ENCODE measurements at places on chromosomes 7 and 10.

- no peak for DNase-seq
Measured at GRCh38 chr10:113026679-113027078, 76.6 kb downstream of the TCF7L2 start.

- no peak for DNase-seq
Measured at GRCh38 chr10:124349996-124350280, 68.8 kb downstream of the OAT start.

GRCh38 chr10:63534723-63535122, 13.5 kb downstream of the REEP3 start:
- DNase-seq: no peak

GRCh38 chr10:33776419-33777070, 442.1 kb upstream of the NRP1 start:
- DNase-seq: no peak

GRCh38 chr7:77459311-77459726, 43.2 kb upstream of the GSAP start:
- DNase-seq: no peak

DNA sequence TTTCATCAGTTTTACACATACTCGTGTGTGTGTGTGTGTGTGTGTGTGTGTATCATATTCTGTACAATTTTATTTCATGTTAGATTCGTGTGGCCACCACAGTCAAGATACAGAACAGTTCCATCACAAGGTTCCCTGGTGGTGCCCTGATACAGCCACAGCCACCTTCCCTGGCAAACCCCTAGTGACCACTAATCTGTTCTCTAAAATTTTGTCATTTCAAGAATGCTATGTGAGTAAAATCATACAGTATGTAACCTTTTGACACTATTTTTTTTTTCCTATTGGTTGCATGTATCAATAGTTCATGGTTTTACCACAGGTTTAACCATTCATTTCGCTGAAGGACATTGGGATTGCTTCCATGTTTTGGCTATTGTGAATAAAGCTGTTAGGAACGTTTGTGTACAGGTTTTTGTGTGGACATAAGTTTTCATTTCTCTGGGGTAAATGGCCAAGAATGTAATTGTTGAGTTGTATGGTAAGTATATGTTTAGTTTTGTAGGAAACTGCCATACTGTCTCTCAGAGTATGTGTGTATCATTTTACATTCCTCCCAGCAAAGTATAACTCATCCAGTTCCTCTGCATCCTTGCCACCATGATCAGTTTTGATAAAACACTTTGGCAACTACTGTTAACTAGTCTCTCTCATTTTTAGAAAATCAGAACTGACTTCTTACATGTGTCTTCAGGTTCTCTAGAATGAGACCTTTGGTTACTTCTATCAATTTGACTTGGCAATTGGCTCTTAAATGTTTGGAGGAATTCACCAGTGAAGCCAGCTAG, 20.6 kb downstream of the KLHDC10 start:
- no peak for DNase-seq

- no peak for DNase-seq
Measured at GRCh38 chr7:55072251-55072650, 53.4 kb downstream of the EGFR start.

DNA sequence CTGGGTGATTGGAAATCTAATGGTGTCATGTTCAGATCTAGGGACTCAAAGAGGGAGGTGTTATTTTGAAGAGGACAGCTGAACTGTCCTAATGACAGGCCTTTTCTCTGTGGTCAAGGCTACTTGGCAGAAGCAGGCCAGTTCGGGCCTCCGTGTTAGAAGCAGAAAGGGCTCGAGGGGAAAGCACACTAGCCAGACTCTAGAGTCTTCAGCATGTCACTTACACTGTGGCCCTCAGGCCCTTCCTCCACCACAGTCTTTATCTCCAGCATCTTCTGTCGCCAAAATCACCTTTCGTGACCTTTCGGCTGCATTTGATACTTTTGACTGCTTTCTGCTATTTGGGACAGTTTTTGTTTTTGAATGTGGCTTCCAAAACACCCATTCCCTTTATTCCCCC, 123.3 kb downstream of the CNNM2 start:
- no peak for DNase-seq

- DNase-seq: peak; percentile 65
Measured at GRCh38 chr7:99407872-99408378, 472 bp downstream of the PDAP1 start.

- DNase-seq: no peak
Measured at GRCh38 chr7:117803476-117803875, 69.8 kb downstream of the CTTNBP2 start.

DNA sequence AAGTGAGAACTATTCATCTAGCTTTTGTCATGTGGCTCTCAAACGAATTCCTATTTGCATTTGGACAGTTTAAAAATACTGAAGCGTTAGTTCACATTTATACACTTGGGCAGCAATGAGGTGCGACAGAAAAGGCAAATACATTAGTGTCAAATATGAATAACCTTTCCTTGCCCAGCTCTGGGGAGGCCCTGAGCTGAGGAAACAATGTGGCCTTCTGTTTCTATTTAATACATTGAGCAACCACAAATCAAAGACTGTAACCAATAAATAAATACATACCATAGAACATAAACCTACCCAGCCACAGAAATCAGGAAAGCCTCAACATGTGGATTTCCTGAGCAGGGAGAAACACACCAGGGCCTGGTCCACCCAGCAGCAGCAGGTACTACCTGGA, 585.2 kb downstream of the PARD3 start:
- DNase-seq: no peak

DNA sequence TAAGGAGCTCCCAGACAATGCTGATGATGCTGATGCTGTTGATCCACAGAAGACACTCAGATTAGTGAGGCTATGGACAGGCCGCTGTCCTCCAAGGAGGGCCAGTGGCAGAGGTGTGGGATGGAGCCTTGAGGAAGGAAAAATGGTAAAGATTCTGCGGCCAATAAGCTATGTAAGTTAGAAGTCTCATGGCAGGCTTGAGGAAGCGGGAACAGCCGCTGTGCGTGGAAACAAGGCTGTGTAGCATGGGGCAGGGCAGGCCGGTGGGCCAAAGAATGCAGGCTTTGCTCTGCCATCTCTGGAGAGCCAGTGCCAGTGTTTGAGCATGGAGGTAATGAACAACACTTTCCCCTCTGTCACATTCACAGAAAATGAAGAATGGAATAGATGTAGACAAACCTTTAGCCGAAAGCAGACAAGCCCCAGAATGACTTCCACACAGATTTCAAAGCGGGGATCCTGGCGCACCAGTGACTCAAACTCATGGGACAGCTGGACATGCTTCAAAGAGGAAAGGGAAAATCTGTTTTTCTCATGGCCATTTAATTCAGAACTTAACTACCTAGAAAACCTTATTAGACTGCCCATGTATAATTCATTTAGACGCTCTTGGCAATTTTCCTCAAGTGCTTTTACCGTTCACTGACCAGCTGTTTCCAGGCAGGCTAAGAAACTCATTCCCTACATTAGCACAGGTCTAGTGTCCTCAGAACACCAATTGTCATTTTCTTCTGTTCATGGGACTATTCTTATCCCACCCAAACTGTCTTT, 16.9 kb upstream of the FIGNL1 start:
- DNase-seq: no peak

DNA sequence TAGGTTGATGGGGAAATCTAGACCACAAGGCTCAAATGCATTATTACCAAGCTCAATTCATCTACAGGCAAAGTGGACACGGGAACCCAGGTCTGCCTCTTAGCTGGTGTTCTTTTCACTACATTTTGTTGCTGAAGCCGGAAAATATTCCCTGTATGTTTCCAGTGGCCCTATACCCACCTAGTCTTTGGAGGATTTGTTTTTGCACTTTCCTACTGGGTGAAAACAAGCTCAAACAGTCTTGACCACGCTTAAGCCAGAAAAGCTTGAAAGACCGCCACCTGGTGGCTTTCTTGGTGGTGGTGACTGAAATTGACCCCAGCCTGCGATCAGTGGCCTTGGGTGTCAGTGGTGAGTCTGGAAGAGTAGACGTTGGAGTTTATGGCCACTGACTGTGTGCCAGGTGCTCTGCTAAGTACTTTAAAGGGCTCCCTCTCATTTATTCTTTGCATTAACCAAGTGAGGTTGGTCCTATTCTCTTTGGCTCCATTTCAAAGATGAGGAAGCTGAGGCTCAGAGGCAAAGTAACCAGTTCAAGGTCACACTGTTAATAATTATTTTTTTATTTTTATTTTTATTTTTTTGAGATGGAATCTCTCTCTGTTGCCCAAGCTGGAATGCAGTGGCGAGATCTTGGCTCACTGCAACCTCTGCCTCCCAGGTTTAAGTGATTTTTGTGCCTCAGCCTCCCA, 11.1 kb upstream of the CRTAC1 start:
- DNase-seq: peak; percentile 53

GRCh38 chr7:111690364-111691111, 128.2 kb upstream of the IMMP2L start:
- DNase-seq: no peak

DNA sequence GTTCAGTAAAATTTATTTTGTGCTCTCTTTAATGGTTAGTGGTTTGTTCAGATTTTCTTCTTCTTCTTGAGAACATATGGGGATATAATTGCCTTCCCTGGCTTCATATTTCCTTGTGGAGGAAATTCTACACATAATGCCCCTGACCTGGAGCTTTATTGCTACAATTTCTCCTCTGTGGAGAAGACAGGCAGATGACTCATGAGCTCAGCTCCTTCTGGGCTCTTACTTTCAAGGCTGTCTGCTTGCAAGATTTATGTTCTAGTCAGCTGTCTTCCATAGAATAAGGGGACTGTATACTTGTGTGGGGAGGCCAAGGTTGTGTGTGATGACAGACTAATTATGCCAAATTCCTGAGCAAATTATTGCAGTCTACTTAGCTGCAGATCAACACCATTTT, 1.6 kb downstream of the LRRD1 start:
- peak; percentile 17 for DNase-seq

GRCh38 chr7:131276190-131276589, 51.5 kb upstream of the MKLN1 start:
- DNase-seq: no peak

- no peak for DNase-seq
Measured at GRCh38 chr10:128712661-128713400, 586.6 kb upstream of the MKI67 start.

DNA sequence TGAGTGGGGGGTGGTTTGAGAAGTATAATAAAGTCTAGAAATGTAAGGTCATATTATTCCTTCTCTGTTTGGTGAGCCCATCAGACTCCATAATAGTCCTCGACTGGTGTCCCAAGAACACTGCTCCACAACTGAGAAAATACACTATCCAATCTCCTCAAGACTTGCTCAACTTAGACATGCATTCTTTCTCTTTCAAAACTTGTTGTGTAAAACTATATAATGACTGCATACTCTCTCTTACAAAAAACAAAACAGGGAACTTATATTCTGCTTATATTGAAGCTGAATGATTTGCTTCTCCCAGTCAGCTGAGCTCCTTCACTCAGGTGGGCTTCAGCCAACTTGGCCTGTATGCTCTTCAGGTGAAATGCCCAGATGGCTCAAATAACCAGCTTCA, 204.7 kb downstream of the ZNF365 start:
- no peak for DNase-seq

- no peak for DNase-seq
Measured at GRCh38 chr7:85014936-85015660, 171.8 kb downstream of the SEMA3D start.

DNA sequence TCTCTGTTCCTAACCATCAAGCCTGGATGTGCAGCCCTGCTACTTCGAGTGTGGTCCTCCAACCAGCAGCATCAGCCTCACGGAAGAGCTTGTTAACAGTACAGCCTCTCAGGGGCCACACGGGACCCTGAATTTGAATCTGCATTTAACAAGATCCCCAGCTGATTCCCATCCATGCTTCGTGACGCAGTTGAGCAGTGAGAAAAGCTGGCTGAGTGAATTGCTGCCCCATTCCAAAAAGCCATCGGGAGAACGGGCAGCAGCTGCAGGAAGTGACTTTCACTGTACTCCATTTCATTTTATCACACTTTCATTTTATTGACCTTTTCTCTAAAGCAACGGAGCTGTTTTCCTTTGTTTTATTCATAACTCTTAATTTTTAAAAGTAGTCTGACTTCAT, 22.5 kb downstream of the FAM171A1 start:
- DNase-seq: no peak

- no peak for DNase-seq
Measured at GRCh38 chr7:78329001-78329655, 530.6 kb downstream of the PHTF2 start.

DNA sequence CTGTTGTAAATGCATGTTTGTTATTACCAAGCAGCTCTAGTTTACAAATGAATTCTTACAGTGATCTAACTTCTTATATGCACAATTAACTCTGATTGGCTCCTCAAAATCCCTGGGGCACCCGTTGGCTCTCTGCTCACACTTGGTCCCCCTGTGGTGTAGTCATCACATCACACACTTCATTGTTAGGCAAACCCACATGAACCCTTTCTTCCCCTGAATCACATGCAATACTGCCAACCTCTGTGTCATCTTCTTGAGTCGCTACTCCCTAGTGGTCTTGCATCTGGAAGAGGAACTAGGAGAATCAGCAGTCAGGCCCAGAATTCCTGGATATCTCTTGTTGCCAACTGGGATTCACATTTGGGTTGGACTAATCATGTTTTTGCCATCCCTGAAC, 73.1 kb downstream of the CD36 start:
- DNase-seq: no peak

DNA sequence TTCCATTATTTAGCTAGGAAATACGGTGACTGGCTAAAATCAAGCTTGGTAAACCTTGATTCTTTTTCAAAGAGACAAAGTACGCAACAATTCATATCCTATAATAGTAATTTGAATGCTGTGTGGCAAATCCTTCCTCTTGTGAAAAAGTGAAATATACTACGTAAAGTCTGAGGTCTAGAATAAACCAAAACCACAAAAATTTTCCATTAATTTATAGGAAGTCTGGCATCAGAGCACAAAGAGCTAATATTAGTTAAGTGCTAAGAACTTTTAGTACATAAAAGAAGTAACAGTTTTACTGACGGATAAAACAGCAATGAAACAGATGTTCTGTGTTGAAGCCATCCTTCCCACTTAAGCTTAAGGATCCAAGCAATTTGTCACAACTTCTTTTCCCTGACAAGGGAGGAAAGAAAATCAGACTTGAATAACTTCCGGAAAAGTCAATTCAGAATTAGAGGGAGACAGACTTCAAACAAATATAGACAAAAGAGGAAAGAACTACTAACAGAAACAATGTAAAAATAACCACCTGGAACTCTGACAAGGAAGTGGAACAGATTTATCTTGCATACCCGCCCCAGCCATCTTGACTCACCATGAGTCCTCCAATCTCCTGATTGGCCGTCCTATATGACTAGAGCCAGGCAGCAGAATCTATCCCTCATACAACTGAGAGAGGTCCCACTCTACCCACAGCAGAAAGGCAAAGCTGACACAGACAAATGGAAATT, 34.6 kb downstream of the RHEB start:
- peak; percentile 66 for DNase-seq

- no peak for DNase-seq
Measured at GRCh38 chr10:131802996-131803395, 97.8 kb upstream of the PPP2R2D start.

DNA sequence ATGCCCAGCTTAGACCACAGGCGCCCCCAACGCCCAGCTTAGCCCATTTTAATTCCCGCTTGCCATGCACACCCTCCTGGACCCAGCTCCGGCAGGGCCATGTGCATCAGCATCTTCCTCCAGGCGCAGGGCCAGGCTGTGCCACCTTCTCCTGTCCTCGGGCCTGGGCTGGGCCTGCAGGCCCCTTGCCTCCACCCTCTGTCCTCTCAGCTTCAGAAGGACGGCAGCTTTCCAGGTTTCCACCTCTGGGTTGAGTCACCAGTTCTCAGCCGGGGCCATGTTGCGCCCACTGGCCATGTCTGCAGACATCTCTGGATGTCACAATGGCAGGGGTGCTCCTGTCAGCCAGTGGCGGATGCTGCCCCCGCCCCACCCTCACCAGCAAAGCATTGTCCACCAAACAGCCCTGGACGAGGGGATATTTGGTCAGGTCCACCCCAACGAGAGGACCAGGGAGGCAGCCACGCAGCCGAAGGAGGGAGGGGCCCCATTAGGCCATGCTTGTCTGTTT, 59.1 kb upstream of the NKX6-2 start:
- DNase-seq: no peak

All from LoVo (cell line).